ENCODE measurements at places on chromosomes 5 and 9.

- H3K36me3 ChIP-seq = no peaks in the 10 kb centered on the region
- H3K27me3 ChIP-seq = no peaks in the 10 kb centered on the region
- DNase-seq = no peak
- H3K4me1 ChIP-seq = no peaks in the 10 kb centered on the region
These were observed 9.3 kb upstream of the SPINK13 start for GRCh38 chr5:148259288-148259687.

DNA sequence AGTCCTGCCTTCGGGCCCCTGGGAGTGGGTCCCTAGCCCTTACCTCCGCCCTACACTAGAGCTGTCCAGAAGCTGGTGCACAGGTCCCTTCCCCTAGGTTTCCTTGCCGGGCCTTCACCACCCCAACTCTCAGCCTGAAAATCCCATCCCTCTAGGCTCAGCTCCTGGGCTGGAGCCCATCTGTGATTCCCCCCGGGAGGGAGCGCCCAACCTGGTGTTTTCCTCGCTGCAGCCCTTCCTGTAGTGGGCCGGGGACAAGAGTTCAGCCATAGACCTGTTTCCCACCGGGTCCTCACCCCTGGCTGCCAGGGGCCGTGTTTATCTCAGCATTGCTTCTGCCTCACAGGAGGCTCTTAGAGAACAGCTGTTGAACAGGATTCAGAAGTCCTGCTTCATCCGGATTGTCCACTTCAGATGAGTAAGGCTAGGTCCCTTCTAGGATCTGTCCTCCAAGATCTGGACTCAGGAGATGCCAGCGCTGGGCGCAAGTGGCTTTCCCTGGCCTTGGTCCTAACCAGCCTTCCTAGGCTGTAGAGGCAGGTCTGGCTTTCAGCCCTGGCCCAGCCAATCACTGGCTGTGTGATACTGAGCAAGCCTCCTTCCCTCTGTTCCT, 965 bp downstream of the GLIPR2 start:
- H3K4me3 ChIP-seq = peak overlapping the region; percentile 92
- H3K36me3 ChIP-seq = no peaks in the 10 kb centered on the region
- H3K27me3 ChIP-seq = peaks cover 20% of the 10 kb centered on the region
- no peak for DNase-seq

GRCh38 chr9:18474783-18475182, 830 bp downstream of the ADAMTSL1 start:
- H3K27ac ChIP-seq = no peak overlapping the region
- H3K4me3 ChIP-seq = peak overlapping the region; percentile 57
- no peaks in the 10 kb centered on the region for H3K36me3 ChIP-seq
- H3K27me3 ChIP-seq = no peaks in the 10 kb centered on the region
- peaks cover 31% of the 10 kb centered on the region for H3K4me1 ChIP-seq

- no peaks in the 10 kb centered on the region for H3K27me3 ChIP-seq
- no peak for DNase-seq
- H3K36me3 ChIP-seq = peaks cover 13% of the 10 kb centered on the region
- H3K4me1 ChIP-seq = peaks cover 33% of the 10 kb centered on the region
- H3K4me3 ChIP-seq = no peak overlapping the region
These were observed 8.1 kb downstream of the SEC24A start for GRCh38 chr5:134656690-134657089.
